ENCODE measurements at places on chromosomes 12 and 14.

- DNase-seq, result no peak
Observed at GRCh38 chr12:12079291-12079690, 8.6 kb downstream of the BCL2L14 start.

- no peak for DNase-seq
Observed at GRCh38 chr12:54021432-54022013, 6.7 kb upstream of the HOXC6 start.

DNA sequence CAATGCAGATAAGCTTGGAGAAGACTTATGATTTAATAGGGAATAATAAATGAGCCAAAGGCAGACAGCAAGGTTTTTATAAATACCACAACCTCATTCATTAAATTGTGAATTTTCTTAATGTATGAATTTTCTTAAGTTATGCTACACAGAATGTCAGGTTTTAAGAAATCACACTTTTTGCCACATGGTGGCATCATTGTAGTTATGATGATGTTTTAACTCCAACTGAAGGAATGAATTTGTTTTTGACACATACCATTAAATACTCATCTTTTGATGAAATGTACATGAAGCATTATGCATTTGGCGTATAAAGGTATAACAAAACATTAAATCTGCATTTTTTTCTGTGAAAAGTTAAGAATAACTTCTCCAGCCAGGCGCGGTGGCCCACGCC, 524.1 kb upstream of the FBXO33 start:
- DNase-seq, result no peak

DNA sequence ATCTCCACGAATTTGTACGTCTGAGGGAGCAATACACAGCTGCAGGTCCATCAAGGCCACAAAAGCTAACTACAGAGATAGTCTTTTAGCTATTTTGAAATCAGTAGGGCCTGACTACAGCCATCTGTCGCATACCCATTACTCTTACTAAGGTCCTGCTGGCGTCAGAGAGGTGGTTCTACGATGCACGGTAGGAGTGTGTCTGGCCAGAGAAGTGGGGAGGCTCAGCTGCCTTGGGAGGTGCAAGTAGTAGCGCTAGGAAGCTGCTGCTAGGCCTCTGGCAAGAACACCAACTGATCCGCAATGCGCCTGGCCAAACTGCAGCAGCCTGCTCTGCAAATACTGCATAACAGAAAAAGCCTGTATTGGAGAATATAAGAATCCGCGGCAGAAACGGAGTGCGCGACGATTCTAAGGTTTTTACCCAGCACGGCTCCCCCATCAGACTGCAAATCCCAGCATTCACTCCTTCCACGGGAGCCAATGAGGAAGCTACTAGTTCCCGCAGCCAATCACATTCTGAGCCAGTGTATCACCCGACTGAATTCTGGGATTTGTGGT, 743 bp upstream of the CAND1 start:
- DNase-seq, result peak; percentile 72

- no peak for DNase-seq
Observed at GRCh38 chr12:1837541-1838204, 17.3 kb downstream of the LRTM2 start.

DNA sequence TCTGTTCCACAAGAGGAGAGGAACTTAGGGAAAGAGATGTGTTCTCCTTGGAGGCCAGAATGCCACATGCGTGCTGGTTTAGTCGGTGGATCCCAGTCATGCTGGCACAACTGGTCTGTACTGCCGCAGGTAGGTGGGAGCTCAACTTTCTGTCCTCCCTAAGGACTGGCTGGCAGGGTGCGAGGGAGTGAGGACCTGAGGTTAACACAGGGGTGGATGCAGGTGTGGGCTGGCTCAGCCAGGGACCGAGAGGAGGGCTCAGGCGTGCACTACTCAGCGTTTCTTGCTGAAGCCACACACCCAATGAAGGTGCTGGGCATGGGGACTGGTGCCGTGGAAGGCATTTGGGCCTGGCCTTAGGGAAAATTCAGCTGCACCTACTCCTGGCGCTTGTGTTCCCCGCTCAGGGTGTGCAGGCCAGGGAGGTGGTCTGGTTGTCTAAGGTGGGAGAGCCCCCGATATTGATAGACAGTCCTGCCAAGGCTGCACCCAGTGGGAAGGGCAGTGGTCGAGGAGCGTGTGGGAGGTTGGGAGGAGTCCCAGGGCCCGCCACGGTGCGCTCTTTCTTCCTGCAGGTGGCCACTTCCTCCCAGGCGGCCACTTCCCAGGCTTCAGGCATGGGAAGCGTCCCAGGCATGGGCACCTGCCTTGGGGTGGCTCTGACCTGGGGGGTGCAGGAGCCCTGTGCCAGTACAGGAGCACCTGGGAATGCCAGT, 138.4 kb downstream of the ADGRD1 start:
- DNase-seq, result no peak

DNA sequence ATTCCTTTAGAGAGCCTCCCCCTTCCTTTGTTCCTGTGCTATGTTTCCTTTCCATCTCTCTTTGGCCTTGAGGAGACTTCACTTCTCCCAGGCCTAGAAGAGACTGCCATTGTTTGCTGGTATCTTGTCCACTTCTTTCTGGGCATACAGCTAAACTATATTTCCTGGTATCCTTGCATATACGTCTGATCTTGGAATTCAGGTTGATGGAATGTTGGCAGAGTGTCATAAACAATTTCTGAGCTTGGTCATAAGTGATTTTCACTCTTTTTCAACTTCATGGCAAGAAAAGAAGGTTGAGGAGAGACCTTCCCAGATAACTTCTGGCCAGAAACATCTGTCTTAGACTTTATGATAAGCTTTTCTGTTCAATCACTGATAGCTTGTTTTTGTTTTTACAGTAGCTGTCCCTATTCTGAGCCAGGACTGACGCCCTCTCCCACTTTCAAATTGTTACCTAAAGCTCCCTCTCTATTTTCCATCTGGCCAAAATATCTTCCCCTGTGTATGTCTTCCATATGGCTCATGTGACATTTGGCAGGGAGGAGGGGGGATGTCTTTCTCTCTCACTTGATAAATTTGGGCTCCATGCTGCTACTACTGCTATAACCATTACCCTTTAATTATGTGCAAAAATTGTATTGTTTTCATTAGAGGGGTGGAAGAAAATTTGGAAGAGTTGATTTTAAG, 457.0 kb downstream of the ADAMTS20 start:
- no peak for DNase-seq

DNA sequence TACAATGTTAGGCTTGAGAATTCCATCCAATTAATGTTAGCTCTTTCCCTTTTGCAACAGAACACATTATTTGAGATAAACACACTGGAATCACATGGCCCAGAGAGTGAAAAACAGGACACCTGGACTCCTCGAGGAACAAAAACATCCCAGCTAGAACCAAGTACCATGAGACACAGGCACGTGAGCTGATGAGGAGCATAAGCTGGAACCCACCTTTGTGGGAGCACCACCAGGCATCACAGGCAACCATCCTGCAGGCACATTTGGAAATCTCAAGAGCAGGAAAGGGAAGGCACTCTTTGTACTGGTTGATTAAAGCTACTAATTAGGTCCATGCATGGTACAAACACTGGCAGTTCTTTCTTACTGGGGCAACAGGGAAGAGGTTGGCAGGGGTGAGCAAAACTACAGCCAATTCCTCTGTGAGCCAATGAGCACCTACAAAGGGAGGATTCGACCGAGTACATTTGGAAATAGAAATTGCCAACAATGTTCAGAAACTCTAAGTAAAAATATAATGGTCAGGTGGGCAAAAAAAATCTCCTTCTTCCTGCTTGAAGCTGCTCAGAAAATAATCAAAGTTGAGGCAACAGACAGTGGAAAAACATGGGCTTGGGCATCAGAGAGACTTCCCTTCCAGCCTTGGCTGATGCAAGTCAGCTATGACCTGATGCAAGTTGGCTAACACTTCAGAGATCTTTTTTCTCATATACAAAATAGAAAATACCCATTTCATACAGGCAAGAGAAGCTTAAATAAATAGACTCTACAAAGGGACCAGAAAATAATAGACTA, 216.7 kb downstream of the NUAK1 start:
- no peak for DNase-seq
